ENCODE measurements at places on chromosomes 5 and 9.

- DNase-seq, result no peak
Measured at GRCh38 chr5:98936948-98937715, 8.3 kb upstream of the CHD1 start.

DNA sequence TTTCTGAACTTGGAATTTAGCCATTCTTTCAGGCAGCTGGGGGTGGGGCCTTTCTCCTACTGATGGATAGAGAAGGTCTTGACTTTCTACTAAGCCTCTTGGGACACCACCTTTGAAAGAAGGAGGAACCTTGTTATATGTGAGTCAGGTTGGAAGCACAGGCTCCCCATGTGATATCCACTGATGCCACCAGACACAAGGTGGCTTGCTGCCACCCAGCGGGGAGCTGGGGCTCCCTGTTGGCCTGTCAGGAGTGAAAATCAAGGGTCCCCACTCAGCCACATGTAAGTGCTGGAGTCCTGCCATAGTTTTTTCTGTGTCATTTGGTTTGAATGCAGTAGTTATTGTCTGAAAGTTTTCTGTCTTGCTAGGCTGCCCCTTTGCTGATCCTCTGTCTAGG lies 252.4 kb upstream of the NFIL3 start:
- no peak for DNase-seq

DNA sequence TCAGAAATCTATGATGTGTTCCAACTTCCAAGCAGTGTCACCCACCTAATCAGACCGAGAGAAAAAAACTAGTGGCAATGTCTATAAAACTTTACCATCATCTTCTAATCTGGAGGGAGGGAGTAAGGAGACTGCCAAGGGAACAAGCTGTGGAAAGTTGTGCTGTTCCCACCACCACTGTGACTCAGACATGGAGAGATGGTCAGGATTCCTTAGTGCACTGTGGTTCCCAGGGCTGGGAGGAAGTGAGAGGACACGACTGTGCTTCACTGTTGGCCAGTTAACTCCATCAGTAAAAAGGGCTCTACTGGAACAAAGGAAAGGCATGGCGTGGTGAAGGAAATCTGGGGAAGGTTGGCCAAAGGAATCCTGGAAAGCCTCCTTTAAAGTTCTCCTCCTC lies 18.8 kb downstream of the TICAM2 start:
- DNase-seq, result no peak

- DNase-seq, result no peak
Measured at GRCh38 chr5:160792281-160792680, 59.7 kb downstream of the ATP10B start.

GRCh38 chr9:108245901-108246300 lies 609.9 kb downstream of the ACTL7B start:
- no peak for DNase-seq
